ENCODE measurements at places on chromosomes 3 and 15.

DNA sequence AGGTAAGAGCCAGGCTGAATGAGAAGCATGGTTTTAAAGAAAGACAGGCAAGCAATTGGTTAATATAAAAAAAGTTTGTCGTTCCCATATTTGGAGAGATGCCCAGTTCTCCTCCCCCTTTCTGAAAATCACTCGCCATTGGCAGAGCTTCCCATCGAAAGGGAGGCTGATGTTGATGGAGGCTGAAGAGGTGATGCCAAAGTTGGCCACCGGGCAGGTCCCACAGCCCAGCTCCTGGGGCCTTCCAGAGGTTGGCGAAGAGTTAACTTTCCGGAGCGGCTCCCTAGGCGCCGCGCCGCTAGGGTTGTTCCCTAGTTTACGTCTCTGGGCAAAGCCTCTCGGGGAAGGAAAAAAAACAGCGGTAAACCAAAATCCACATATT is 793 bp downstream of the PCOLCE2 start:
- DNase-seq, result no peak

GRCh38 chr3:123229145-123229544 is 27.4 kb downstream of the SEC22A start:
- DNase-seq, result no peak

- no peak for DNase-seq
Observed at GRCh38 chr15:60635507-60636352, 156.8 kb upstream of the ICE2 start.

DNA sequence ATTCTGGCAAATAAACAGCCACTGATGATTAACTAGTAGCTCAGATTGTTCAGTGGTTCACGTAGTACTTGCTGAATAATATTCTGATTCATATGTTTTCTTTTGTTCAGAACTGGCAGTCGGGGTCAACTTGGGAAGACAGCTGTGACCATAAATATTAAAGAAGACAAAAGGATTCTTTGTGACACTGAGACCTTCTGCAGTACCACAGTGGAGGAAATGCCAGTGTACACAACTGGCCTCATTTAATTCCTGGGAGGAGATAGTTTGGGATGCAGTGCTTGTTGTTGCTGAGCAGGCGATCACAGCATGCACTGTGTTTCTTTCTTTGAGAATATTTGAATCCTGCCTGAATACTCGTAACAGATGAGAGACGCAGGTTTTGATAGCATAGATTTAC is 26.7 kb upstream of the MCF2L2 start:
- no peak for DNase-seq

GRCh38 chr3:138114431-138114918 is 933 bp downstream of the DZIP1L start:
- no peak for DNase-seq

- no peak for DNase-seq
Observed at GRCh38 chr3:111610612-111611054, 15.5 kb upstream of the ZBED2 start.
